Renal cortical epithelial cell (primary cell): ENCODE measurements at places on chromosomes 4 and X. TPM values are rescaled to one million over a fixed set of nuclear protein-coding genes. Genes with fewer than 3 reads are reported as not detected.
A peak's percentile ranks its signal among the peaks of the same experiment; 100 is the strongest.

The FOXR2 gene
- not detected in 2 replicates for total RNA-seq

- no peak for DNase-seq
Measured at GRCh38 chr4:11421116-11421515, 7.6 kb downstream of the HS3ST1 start.

DNA sequence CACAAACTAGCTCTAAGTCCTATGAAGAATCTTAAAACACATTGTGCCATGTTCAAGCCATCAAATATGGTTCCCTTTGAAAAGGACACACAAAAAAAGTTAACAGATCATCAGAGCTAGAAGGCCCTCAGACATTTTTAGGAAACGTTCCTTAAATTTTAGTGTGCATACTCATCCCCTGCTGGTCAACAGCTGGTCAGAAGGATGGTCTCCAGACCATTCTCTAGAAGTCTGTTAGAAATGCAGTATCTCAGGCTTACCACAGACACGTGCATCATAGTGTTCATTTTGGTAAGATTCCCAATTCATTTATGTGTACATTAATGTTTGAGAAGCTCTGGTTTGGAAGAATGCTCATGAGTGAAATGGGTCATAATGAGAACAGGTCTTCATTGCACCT, 523.1 kb downstream of the INPP4B start:
- no peak for DNase-seq

GRCh38 chrX:110410603-110411002, 52.0 kb downstream of the RTL9 start:
- no peak for DNase-seq

The MAGEB1 gene
- not detected in 2 replicates for total RNA-seq

The F8 gene
- total RNA-seq: 4.7 and 5.2 TPM in 2 replicates

- no peak for DNase-seq
Measured at GRCh38 chr4:185093603-185094002, 49.5 kb upstream of the SLC25A4 start.

- DNase-seq: peak; percentile 14
Measured at GRCh38 chr4:142475663-142476062, 370.4 kb downstream of the INPP4B start.

DNA sequence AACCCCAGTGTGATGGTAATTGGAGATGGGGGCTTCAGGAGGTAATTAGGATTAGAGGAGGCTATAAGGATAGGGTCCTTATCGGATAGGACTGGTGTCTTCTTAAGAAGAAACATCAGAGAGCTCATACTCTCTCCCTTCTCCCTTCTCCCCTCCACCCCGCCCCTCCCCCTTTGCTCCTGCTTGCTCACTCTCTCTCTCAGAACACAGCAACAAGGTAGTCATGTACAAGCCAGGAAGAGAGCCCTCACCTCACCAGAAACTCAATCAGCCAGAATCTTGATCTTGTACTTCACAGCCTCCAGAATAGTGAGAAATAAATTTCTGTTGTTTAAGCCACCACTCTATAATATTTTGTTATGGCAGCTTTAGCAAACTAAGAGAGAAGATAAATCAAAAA, 4.5 kb downstream of the DDX60L start:
- DNase-seq: peak; percentile 51

The AFP gene
- 0.75 and 1.2 TPM in 2 replicates for total RNA-seq

- no peak for DNase-seq
Measured at GRCh38 chr4:87034527-87034926, 99.7 kb downstream of the AFF1 start.

DNA sequence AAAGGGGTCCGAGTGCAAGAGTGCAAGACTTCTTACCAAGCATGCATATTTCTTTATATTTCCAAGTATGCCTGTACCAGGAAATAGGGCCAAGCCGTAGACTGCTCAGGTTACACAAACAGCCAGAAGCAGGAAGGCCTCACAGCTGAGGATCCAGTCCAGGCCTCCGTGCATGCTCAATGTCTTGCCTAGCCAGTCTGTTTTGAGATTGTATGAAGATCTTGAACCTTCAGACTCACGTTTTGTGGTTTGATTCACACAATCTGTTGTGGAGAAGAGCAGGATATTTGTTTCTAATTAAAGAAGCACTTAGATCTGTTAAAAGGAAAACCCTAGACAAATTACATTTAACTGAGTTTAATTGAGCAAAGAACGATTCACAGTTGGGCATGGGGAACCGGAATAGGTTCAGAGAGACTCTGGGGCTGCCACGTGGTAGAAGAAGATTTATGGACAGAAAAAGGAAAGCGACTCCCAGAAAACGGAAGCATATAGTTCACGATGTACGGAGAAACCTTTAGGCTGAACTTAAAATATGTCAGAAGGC, 1.2 kb downstream of the MGST2 start:
- DNase-seq: peak; percentile 76

DNA sequence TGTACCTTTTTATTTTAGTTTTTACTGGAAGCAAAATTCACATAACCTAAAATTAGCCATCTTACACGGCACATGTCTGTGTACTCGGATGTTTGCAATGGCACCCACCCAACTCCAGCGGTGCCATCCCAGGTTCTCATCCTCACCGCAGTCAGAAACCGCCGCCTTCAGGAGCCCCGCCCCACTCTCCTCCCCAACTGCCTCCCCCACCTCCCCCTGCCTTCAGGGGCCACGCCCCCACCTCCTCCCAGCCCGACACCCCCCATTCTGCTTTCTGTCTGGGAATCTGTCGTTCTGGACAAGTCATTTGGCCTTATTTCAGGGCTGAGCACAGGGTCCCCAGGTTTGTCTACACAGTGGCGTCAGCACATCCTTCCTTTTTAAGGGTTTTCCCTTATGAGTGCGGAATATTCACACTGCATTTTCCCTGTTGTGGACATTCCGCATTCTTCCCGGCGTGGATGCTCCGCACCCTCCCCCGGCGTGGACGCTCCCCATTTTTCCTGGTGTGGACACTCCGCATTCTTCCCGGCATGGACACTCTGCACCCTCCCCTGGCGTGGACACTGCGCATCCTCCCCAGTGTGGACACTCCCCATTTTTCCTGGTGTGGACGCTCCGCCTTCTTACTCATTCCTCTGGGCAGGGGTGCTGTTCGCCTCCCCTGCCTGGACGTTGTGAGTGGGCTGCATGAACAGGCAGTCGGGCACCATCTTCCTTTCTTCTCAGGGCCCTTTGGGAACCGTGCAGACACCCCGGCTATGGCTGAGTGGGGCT, 135.4 kb upstream of the NKX1-1 start:
- no peak for DNase-seq

The GAB3 gene
- 0.70 and 0.87 TPM in 2 replicates for total RNA-seq

The ADH1C gene
- total RNA-seq: 0.35 TPM in 1 of 2 replicates, not detected in the other

DNA sequence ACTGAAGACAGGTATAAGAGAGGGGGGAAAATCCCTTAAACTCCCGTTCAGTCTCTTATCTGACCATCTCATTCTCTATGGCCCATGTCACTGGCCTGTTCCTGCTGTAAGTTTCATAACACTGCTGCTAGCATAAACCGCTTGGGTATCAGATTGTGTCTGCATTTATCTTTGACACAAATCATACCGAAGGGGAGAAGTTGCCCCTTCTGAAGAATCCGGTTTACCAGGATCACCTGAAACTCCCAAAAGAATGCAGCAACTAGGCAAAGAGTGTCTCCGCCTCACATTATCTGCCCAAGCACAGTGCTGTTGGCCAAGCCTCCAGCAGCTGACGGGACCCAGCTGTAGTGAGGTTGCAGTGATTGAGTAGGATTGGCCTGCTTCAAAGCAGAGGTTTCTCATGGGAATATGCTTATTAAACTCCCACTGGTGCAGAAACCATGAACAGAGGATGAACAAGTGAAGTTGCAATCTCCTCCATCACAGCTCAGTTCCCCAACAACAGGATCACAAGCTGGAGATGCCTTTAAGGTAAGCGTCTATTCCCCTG, 71.3 kb upstream of the PUDP start:
- no peak for DNase-seq

- DNase-seq: no peak
Measured at GRCh38 chrX:19840899-19841648, 46.3 kb downstream of the SH3KBP1 start.

- peak; percentile 14 for DNase-seq
Measured at GRCh38 chrX:97597954-97598353, 714.2 kb downstream of the RPA4 start.
